ENCODE measurements at places on chromosomes 12 and 14. TPM values are rescaled to one million over a fixed set of nuclear protein-coding genes. Genes with fewer than 3 reads are reported as not detected.

PSMD9 gene
- 125 TPM for total RNA-seq

IFNG-AS1 gene
- not detected for total RNA-seq

STYX gene
- 6.1 TPM for total RNA-seq

GOLGA3 gene
- 18.3 TPM for total RNA-seq

TMEM233 gene
- 0.18 TPM for total RNA-seq

RPGRIP1 gene
- total RNA-seq = 0.26 TPM

All from A549 treated with Mapracorat at 1 μM for 4 hours (cell line).